ENCODE measurements at places on chromosomes 1 and 21.
A peak's percentile ranks its signal among the peaks of the same experiment; 100 is the strongest.

GRCh38 chr1:174405219-174405618 lies 42.5 kb upstream of the GPR52 start:
- no peak for DNase-seq

DNA sequence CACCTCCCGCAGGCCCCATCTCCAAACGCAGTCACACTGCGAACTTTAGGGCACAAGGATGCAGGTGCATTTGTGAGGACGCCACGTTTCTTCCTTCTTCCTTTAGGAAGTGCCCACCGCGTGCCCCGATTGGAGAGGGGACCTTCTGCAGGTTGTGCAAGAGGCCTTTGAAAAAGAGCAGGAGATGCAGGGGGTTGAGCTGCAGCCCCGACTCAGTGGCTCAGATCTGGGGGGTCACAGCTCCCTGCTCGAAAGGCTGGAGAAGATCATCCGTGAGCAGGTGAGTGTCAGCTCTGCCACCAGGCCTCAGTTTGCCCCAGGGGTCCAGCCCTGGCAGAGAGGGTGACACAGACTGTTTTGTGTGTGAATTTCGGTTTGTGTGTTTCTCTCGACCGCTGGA lies 31.2 kb upstream of the DIP2A start:
- no peak for DNase-seq

- no peak for DNase-seq
Observed at GRCh38 chr1:234887016-234887900, 241.4 kb downstream of the TOMM20 start.

GRCh38 chr1:76176000-76176399 lies 101.5 kb downstream of the ST6GALNAC3 start:
- DNase-seq, result no peak

- no peak for DNase-seq
Observed at GRCh38 chr1:86795316-86795715, 90.9 kb downstream of the SH3GLB1 start.

DNA sequence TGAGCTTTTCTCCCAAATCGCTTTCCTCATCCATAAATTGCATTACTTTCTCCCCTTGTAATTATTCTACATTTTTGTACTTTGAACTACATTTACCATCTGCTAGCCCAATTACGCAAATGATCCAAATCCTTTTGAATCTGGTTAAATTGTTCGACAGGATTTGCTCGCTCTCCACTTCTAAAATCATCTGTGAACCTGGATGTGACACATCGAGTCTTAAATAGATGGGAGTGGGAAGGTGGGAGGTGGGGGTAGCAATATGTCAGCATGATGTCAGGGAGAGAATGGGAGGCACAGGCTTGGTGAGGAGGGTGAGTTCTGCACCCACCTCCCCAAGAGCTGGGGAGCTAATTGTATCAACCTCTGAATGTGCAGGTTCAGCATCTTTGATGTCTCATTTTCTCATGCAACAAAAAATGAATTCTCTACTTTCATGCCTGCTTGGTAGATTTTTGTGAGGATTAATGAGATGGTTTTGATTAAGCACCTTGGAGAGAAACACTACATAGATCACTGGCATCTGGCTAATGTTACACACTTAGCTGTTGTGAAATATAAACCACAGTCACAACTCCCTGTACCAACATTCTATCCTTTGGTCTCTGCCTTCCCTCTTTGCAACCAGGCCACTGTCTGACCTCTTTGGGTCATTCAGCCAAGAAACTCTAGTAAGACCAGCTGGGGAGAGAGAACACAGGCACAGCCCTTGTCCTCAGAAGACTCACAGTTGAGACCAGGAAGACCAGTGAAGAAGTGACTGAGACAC lies 165.1 kb downstream of the DAB1 start:
- DNase-seq, result no peak

- no peak for DNase-seq
Observed at GRCh38 chr1:119611701-119612113, 36.4 kb downstream of the ZNF697 start.

GRCh38 chr1:197268012-197268411 lies at the start of gene CRB1:
Gene CRB1 (plus strand): TSS chr1:197268252. CDS start chr1:197268413, 161 bp downstream.
- no peak for DNase-seq

GRCh38 chr1:67323087-67323486 lies 15.4 kb downstream of the IL12RB2 start:
- no peak for DNase-seq

GRCh38 chr1:113975211-113975895 lies 3.9 kb upstream of the OLFML3 start:
- no peak for DNase-seq

DNA sequence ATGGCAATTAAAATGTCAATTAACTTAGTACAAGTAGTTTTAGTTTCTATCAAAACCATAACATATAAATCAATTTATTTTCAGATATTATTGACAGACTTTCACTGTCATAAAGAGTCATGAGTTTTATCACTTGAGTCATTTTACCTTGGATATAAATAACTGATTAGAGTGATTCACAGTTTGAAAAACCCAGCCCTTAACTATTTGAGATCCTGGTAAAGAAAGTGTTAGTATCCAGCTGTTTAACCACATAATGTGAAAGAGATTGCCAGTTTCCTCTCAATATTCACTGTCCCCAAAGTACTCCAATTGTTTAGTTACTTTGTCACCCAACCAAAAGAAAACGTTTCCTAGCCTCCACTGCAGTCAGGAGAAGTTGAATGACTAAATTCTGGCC lies 91.3 kb downstream of the UCHL5 start:
- DNase-seq, result no peak

GRCh38 chr1:208243967-208244916 lies at the start of gene PLXNA2:
Gene PLXNA2 (minus strand): TSS chr1:208244384. CDS start chr1:208217922, 26,462 bp downstream.
- no peak for DNase-seq

- DNase-seq, result no peak
Observed at GRCh38 chr1:58933599-58933926, 149.7 kb upstream of the JUN start.

DNA sequence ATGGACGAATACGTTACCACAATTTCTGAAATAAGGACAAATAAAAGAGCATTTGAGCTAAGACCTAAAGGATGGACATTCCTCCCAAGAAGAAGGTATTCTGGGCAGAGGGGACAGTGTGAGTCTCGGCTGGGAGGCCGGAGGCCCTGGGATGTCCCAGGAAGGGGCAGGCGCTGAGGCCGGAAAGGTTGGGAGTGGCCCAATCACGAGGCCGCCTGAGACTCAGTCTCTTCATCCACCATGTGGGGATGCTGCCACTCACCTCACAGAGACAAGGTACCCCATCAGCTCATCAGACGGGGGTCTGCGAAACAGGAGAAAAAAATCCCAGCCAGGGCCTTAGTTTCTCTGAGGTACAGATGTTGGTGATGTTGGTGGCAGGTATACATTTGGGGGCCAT lies 24.3 kb upstream of the LAPTM5 start:
- DNase-seq, result no peak

GRCh38 chr1:36107394-36107793 lies 17.6 kb downstream of the COL8A2 start:
- no peak for DNase-seq

DNA sequence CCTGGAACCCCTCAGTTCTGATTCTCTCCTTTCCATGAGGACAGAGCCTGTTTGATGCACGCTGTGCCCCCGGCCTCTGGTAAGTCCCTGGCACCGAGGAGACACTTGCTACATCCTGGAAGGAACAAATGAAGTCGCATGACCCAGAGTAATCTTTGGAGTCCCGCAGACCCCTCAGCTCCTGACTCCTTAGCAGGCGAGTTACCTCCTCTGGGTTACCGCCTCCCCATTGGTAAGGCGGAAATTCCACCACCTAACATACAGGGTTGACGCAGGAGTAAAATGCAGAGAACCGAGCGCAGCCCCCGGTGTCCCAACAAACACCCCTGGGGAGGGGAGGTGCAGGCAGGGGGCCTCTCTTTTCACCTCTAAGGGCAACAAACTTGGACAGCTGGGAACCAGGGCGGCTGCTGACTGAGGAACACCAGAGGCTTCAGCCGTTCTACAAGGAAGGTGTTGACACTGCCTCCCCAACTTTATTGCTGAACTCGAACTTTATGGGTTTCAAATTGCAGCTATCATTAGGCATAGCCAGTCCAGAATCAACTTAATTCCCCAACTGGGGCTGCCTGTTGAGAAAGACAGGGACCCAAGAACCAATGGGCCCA lies 115.3 kb upstream of the IFFO2 start:
- DNase-seq, result no peak

- no peak for DNase-seq
Observed at GRCh38 chr1:9922342-9922741, 12.3 kb upstream of the CTNNBIP1 start.

DNA sequence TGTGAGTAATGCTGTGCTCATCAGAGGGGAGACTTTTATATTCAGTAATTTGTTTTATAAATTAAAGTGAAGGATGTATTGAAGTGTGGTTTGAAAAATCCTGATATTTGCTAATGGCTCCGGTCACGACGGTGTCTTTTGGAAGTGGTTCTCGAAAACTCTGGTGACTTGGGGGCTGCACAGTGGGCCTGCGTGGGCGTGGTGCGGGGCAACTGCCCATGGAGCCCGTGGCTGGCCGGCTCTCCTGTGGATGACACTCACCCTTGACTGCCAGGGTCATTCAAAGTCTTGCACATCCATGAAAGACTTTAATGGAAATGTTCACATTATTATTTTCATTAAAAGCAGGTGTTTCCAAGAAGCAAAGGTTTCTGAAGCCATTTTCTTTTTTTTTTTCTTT lies 7.7 kb downstream of the FAAP20 start:
- DNase-seq, result no peak

DNA sequence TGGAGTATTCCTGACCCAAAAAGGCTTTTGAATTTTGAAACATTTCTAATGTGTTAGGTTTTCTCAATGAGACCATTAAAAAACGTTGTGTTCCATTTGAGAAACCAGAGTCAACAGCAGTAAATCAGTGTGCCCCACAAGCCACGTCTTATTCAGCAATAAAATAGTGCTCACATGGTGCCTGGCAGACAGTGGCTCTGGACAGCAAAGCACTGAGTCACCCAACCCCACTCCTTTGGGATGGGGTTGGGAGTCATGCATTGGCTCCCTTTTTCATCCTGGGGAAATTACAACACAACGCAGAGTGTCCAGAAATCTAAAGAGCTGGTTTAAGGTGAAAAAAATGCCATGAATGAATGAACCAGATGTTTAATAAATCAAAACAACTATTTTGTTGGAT lies 46.5 kb downstream of the KCNJ15 start:
- DNase-seq, result peak; percentile 95
